Sigmoid colon (tissue), 7 donors: ENCODE measurements at places on chromosomes 3 and 15. TPM values are rescaled to one million over a fixed set of nuclear protein-coding genes. Genes with fewer than 3 reads are reported as not detected.

GRCh38 chr3:155420881-155421486 is 127.5 kb upstream of the STRIT1 start:
- DNase-seq, result no peak
- peaks cover 6% of the 10 kb centered on the region for H3K4me1 ChIP-seq
- no peaks in the 10 kb centered on the region for H3K27me3 ChIP-seq
- no peaks in the 10 kb centered on the region for H3K36me3 ChIP-seq

GRCh38 chr15:73957276-73957675 is 31.0 kb downstream of the LOXL1 start:
- peaks cover 5% of the 10 kb centered on the region for H3K4me1 ChIP-seq
- H3K36me3 ChIP-seq, result no peaks in the 10 kb centered on the region
- no peak overlapping the region for H3K4me3 ChIP-seq
- peak; percentile 57 for DNase-seq
- no peak overlapping the region for H3K27ac ChIP-seq

DNA sequence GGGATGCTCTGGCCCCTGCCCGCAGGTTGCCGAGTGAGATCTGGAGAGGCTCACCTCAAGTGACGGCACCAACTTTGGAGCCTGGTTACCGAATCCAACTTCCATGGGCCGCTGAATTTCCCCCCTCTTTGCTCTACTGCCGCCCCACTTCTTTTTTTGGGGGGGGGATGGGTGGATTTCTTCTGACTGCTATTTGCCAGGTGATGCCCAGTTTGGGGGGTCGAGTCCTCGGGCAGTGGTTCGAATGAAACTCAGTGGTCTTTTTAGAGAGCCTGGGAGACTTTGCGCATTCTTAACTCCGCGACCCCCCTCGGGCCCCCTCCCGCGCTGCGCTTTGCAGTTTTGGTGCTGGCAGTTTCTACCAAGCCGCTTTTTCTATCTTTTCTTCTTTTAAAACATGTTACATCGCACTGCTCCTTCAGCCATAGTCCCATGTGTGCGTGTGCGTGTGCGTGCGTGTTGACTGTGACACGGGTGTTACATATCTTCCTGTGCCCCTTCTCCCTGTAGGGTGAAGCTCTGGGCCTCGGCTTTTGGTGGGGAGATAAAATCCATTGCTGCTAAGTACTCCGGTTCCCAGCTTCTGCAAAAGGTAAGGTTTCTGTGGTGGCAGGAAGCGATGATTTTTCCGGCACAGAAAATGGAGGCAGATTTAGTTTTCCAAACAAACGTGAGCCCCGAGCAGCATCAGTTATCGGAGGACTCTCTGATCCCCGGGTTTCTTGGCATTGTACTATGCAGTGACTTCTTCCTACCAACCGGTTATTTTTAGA is 837 bp downstream of the CACNA2D3 start:
- peak overlapping the region; percentile 51 for H3K4me3 ChIP-seq
- no peaks in the 10 kb centered on the region for H3K36me3 ChIP-seq
- H3K27ac ChIP-seq, result peak overlapping the region; percentile 86
- peaks cover 28% of the 10 kb centered on the region for H3K4me1 ChIP-seq
- no peak for DNase-seq
- H3K27me3 ChIP-seq, result no peaks in the 10 kb centered on the region

DNA sequence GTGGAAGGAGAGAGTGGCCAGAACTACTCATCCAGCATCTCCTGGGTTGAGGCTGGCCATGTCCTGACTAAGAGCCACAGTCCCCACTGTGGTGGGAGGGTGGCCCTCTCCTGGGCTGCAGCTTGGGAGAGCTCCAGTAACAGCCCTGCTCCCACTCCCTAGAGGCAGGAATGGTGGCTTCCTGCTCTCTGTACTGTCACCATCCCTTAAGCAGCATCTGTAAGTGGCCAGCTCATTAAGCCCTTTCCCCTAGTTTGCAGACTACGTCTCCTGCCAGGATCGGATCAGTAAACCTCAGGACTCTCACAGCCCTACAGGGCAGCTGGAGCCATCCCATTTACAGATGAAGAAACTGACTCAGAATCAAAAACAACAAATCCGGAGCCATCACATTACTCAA is 30.5 kb downstream of the DNAJB8 start:
- H3K4me3 ChIP-seq, result no peak overlapping the region
- peaks cover 12% of the 10 kb centered on the region for H3K4me1 ChIP-seq
- no peak overlapping the region for H3K27ac ChIP-seq

DNA sequence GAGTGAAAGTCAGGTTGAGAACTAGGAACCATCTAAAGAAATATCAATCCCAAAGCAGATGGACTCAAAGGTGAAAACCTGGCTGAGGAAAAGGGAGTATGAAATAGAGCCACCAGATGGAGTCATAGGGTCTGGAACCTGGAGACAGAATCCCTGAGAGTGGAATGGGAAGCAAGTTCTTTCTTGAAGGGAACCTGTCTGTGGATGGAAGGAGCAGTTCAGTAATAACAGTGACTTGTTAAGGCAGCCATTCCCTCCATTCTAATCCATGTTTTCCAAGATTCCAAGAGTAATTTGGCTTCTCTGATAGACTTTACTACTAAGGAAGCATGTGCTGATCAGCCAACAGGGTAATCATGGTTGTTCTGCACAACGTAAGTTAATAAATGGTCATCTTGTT is 22.5 kb upstream of the AQP9 start:
- no peaks in the 10 kb centered on the region for H3K27me3 ChIP-seq
- H3K27ac ChIP-seq, result no peak overlapping the region
- no peaks in the 10 kb centered on the region for H3K4me1 ChIP-seq
- no peaks in the 10 kb centered on the region for H3K36me3 ChIP-seq
- no peak for DNase-seq
- H3K4me3 ChIP-seq, result no peak overlapping the region

DNA sequence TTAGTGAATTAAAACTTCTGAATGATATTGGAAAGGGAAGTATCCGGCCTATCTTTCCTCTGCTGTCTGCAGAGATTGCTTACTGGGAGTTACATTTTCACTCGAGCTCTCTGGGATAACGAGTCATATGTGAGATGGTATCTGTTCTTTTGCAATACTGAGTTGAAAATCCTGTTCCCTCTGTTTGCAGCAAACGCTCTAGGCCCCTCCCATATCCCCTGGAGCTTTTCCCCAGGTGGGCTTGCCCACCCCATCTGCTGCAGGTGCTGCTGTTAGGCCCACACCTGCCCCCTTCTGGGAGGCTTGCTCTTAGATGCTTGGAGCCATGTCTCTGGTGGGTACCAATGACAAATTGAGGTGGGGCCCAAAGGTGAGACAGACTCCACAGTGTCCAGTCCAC is 42.7 kb upstream of the MTMR10 start:
- H3K27ac ChIP-seq, result no peak overlapping the region
- H3K36me3 ChIP-seq, result no peaks in the 10 kb centered on the region
- H3K4me1 ChIP-seq, result peaks cover 4% of the 10 kb centered on the region
- H3K27me3 ChIP-seq, result no peaks in the 10 kb centered on the region

- H3K4me1 ChIP-seq, result peaks cover 17% of the 10 kb centered on the region
- H3K4me3 ChIP-seq, result no peak overlapping the region
- H3K27me3 ChIP-seq, result no peaks in the 10 kb centered on the region
- H3K36me3 ChIP-seq, result peaks cover 44% of the 10 kb centered on the region
- H3K27ac ChIP-seq, result no peak overlapping the region
Measured at GRCh38 chr3:45979378-45979777, 16.2 kb downstream of the FYCO1 start.

DNA sequence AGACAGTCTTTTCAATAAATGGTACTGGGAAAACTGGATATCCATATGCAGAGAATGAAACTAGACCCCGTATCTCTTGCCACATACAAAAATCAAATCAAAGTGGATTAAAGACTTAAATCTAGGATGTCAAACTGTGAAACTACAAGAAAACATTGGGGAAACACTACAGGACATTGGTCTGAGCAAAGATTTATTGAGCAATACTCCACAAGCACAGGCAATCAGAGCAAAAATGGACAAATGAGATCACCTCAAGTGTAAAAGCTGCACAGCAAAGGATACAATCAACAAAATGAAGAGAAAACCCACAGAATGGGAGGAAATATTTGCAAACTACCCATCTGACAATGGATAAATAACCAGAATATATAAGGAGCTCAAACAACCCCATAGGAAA is 38.4 kb upstream of the MBNL1 start:
- H3K27ac ChIP-seq, result no peak overlapping the region
- H3K4me3 ChIP-seq, result no peak overlapping the region
- H3K36me3 ChIP-seq, result no peaks in the 10 kb centered on the region
- H3K4me1 ChIP-seq, result no peaks in the 10 kb centered on the region

- no peaks in the 10 kb centered on the region for H3K36me3 ChIP-seq
- H3K4me3 ChIP-seq, result no peak overlapping the region
- DNase-seq, result no peak
- H3K27ac ChIP-seq, result peak overlapping the region; percentile 38
- peaks cover 27% of the 10 kb centered on the region for H3K4me1 ChIP-seq
Measured at GRCh38 chr15:82040390-82040789, 5.4 kb downstream of the MEX3B start.

- H3K4me3 ChIP-seq, result no peak overlapping the region
- no peaks in the 10 kb centered on the region for H3K4me1 ChIP-seq
- DNase-seq, result no peak
- no peak overlapping the region for H3K27ac ChIP-seq
- H3K36me3 ChIP-seq, result peaks cover 3% of the 10 kb centered on the region
Measured at GRCh38 chr3:31606453-31606852, 73.7 kb downstream of the STT3B start.

DNA sequence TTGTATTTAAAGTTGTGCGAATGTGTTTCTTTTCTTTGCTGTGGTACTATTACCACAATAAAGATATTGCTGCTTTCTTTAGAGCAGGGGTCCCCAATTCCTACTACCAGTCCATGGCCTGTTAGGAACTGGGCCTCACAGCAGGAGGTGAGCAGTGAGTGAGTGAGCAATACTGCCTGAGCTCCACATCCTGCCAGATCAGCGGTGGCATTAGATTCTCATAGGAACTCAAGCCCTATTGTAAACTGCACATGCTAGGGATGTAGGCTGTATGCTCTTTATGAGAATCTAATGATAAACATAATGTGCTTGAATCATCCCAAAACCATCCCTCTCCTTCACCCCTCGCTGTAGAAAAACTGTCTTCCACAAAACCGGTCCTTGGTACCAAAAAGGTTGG is 41.6 kb downstream of the DMXL2 start:
- peaks cover 11% of the 10 kb centered on the region for H3K4me1 ChIP-seq
- H3K36me3 ChIP-seq, result no peaks in the 10 kb centered on the region
- no peak overlapping the region for H3K4me3 ChIP-seq
- no peaks in the 10 kb centered on the region for H3K27me3 ChIP-seq
- H3K27ac ChIP-seq, result no peak overlapping the region
- DNase-seq, result no peak

DNA sequence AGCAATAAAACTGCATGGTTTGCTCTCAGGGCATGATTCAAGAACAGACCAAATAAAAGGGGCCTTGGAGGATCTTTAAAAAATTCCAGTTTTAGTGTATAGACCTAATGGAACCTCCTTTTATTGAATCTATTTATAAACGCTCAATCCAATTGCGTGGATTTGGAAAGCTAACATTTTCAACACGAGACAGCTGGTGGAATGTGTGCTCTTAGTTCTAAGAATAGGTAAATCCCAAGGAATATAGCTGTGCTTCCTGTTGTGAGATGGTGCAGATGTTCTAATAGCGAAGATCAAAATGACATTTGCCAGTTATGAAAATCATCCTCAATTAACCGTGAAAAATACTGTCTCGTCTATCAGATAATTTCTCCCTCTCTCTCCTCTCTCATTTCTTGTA is 192.5 kb downstream of the ATP10A start:
- DNase-seq, result no peak
- no peaks in the 10 kb centered on the region for H3K36me3 ChIP-seq
- H3K4me3 ChIP-seq, result peak overlapping the region; percentile 34
- peak overlapping the region; percentile 92 for H3K27ac ChIP-seq
- no peaks in the 10 kb centered on the region for H3K27me3 ChIP-seq
- H3K4me1 ChIP-seq, result peaks cover 40% of the 10 kb centered on the region

DNA sequence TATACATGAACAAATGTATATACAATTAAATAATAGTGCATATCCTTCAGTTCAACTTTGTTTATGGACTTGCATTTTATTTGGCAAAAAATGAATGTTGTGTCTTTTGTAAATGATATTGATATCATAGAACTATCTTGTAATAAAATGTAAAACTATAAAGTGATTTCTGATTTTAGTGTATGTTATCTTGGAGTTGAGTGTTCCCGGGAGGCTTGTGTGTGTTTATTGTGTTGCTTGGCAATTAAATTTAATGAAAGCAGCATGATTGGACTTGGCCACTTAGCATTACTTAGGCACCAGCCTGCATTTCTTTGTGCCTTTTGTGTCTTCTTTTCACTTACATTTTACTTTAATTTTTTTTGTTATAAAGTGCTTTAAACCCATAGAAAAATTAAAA is 10.6 kb downstream of the ARHGEF26 start:
- DNase-seq, result no peak
- H3K27ac ChIP-seq, result peak overlapping the region; percentile 35
- H3K36me3 ChIP-seq, result no peaks in the 10 kb centered on the region
- no peaks in the 10 kb centered on the region for H3K27me3 ChIP-seq
- H3K4me3 ChIP-seq, result no peak overlapping the region

- no peaks in the 10 kb centered on the region for H3K4me1 ChIP-seq
- DNase-seq, result no peak
- no peak overlapping the region for H3K4me3 ChIP-seq
- no peak overlapping the region for H3K27ac ChIP-seq
Measured at GRCh38 chr3:120196333-120196732, 88.7 kb downstream of the GPR156 start.

GRCh38 chr3:129893581-129894070 is at the start of gene TMCC1:
Gene TMCC1 (minus strand): TSS chr3:129893711.
- peak within 1 kb of the TSS; percentile 84 for H3K4me3 ChIP-seq
- DNase-seq, result peak; percentile 87
- no peaks in the 10 kb centered on the region for H3K36me3 ChIP-seq
- H3K4me1 ChIP-seq, result peaks cover 44% of the 10 kb centered on the region
- H3K27ac ChIP-seq, result peak within 1 kb of the TSS; percentile 94

GRCh38 chr3:10447110-10447509 is 58.3 kb downstream of the ATP2B2 start:
- H3K27ac ChIP-seq, result no peak overlapping the region
- H3K36me3 ChIP-seq, result no peaks in the 10 kb centered on the region
- H3K4me1 ChIP-seq, result no peaks in the 10 kb centered on the region

- H3K27me3 ChIP-seq, result peaks cover 28% of the 10 kb centered on the region
- peaks cover 15% of the 10 kb centered on the region for H3K4me1 ChIP-seq
- H3K27ac ChIP-seq, result no peak overlapping the region
- no peak overlapping the region for H3K4me3 ChIP-seq
Measured at GRCh38 chr15:40875991-40876730, 2.1 kb upstream of the RHOV start.

The GRM2 gene
- 1.3 TPM for total RNA-seq

The HDAC11 gene
- 15.5 TPM for total RNA-seq

The HTR3E gene
- not detected for total RNA-seq

The LCTL gene
- total RNA-seq, result not detected

The P3H2 gene
- total RNA-seq, result 29.9 TPM

The ADGRG7 gene
- total RNA-seq, result not detected

The CPNE9 gene
- not detected for total RNA-seq
